ENCODE measurements at places on chromosomes 2 and 18. TPM values are rescaled to one million over a fixed set of nuclear protein-coding genes. Genes with fewer than 3 reads are reported as not detected.

GRB14 gene
- 50.5 TPM for total RNA-seq

SATB2 gene
- 8.5 TPM for total RNA-seq

CRYBA2 gene
- total RNA-seq = not detected

SLC19A3 gene
- 44.1 TPM for total RNA-seq

PPP1R1C gene
- total RNA-seq = 9.3 TPM

FOXI3 gene
- total RNA-seq = not detected

C2orf81 gene
- total RNA-seq = not detected

- DNase-seq = no peak
Measured at GRCh38 chr2:172578054-172578453, 22.2 kb downstream of the PDK1 start.

- peak; percentile 38 for DNase-seq
Measured at GRCh38 chr2:238693337-238694093, 154.4 kb upstream of the TWIST2 start.

- DNase-seq = no peak
Measured at GRCh38 chr2:188410504-188411235, 119.0 kb downstream of the GULP1 start.

- no peak for DNase-seq
Measured at GRCh38 chr18:6920099-6920955, 190.8 kb downstream of the ARHGAP28 start.

DNA sequence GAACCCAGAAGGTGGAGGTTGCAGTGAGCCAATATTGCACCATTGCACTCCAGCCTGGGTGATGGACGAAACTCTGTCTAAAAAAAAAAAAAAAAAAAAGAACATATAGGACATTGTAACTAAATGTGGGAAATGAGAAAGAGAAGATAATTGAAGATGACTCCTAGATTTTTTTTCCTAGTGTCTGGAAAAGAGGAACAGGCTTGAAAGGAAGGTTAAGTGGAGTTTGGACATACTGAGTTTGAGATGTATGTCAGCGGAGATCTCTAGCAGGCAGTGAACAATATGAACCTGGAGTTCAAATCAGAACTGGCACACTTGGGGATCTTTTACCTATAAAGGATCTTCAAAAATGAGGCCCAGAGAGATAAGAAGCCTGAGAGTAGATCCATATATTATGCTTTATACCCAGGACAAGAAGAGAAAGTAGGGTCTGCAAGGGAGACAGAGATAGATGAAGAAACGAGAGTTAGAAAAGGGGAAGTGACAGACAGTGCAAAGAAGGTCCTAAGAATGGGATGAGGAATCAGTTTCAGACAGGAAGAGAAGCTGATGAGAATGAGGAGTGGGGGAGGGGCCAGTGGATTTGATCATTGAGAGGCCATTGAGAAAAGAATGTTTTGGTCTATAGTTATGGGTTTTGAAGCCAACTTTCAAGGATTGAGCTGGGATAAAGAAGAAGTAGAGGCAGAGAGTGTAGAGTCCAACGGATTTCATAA, 46.9 kb upstream of the CD28 start:
- DNase-seq = no peak

- DNase-seq = no peak
Measured at GRCh38 chr18:68435581-68435980, 279.3 kb downstream of the TMX3 start.

DNA sequence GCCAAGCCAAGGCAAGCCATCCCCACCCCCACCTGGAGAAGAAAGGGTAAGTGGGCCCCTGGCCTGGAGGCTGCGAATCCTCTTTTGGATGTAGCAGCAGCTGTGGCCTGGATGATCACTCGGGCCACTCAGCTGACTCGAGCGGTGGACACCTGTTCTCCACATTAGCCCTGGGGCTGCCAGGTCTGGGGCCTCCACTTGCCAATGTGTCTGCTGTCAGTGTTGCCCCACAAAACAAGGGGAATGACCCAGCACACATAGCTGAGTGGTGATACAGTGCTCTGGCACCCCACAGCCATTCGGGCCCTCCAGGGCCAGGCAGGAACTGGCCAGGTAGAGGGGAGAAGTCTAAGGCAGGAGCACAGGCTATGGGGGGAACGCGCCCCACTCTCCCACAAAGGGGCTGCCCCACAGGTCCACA, 2.6 kb downstream of the STK25 start:
- DNase-seq = no peak

DNA sequence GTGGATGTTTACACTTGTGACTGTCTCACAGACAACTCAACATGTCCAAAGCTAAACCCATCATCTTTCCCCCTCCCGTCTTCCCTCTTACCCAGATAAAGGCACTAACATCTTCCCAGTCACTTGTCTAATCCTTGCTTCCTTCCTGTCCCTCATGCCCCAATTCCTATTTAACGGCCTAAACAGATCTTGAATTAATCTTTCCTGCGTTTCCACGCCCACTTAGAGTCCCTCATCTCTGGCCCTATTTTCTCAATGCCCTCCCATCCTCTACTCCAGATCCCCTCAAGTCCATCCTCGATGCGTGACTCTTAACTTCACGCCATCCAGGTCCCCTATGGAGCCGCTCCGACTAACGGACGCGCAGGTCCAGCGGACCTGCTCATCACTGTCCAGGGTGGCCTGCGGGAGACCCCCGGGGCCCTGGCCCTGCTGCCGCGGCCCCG, 682 bp upstream of the SCLY start:
- DNase-seq = no peak

GRCh38 chr2:120703330-120703994, 32.2 kb upstream of the GLI2 start:
- DNase-seq = no peak

DNA sequence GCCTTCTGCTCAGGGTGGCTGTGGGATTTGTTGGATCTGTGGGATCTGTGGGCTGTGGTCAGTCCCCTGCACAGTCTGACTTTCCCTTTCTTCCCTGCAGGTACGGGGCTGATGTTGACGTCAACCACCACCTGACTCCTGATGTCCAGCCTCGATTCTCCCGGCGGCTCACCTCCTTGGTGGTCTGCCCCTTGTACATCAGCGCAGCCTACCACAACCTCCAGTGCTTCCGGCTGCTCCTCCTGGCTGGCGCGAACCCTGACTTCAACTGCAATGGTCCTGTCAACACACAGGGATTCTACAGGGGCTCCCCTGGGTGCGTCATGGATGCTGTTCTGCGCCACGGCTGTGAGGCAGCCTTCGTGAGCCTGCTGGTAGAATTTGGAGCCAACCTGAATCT, 17.5 kb downstream of the ASB1 start:
- DNase-seq = no peak

DNA sequence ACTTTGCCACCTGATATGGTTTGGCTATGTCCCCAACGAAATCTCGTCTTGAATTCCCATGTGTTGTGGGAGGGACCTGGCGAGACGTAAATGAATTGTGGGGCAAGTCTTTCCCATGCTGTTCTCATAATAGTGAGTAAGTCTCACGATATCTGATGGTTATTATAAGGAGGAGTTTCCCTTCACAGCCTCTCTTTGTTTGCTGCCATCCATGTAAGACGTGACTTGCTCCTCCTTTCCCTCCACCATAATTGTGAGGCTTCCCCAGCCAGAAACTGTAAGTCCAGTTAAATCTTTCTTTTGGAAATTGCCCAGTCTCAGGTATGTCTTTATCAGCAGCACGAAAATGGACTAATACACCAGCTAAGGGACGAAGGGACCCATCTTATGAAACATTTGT, 1303.3 kb downstream of the SUCLG1 start:
- DNase-seq = no peak

DNA sequence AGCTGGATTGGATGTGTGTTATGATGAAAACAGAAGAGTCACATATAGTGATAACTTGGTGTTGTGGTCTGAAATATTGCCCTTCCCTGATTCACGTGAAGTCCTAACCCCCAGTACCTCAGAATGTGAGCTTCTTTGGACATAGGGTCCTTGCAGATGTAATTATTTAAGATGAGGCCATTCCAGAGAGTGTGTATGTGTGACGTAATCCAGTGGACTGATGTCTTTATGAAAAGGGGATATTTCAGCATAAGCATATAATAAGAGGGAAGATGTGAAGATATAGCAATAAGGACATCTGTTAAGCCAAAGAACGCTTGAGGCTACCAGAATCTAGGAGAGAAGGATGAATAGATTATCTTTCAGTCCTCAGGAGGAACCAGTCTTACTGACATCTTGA, 62.5 kb downstream of the LTBP1 start:
- no peak for DNase-seq

DNA sequence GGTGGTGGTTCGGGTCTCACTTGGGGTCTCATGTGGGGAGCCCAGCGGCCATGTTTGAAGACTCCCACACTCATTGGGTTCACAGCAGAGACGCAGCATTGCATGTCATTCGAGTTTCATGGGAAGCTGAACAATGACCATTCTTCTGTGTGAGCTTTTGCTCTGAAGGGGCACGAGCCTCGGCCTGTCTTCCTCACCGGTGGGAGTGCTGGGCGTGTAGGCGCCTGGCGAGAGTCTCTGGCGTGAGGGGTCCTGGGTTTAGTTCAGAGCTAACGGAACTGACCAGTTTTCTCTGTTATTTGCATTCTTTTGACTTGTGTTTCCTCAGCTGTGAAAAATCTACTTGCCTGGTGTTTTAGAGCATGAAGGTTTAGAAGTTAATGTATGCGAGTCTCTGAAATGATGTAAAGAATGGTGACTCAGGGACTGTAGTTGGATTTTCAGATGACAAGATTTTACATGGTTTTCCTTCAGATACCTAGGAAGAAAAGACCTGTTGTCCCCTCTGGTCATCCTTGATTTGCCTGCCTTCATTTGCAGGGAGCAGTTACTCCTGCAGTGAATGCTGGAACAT, 98.1 kb downstream of the ARMC9 start:
- DNase-seq = no peak

GRCh38 chr2:231323316-231323715, 72.2 kb upstream of the B3GNT7 start:
- DNase-seq = no peak

GRCh38 chr2:5132281-5132680, 559.9 kb upstream of the SOX11 start:
- no peak for DNase-seq

- DNase-seq = no peak
Measured at GRCh38 chr2:85861650-85862049, 27.1 kb downstream of the ST3GAL5 start.
